Bronchial smooth muscle cell (primary cell): ENCODE measurements at places on chromosomes 3 and 15. TPM values are rescaled to one million over a fixed set of nuclear protein-coding genes. Genes with fewer than 3 reads are reported as not detected.

ERICH6 gene
- under 0.01 and 0.17 TPM in 2 replicates for total RNA-seq

BRPF1 gene
- total RNA-seq = 10.1 and 14.3 TPM in 2 replicates

APOD gene
- 1.2 and 1.3 TPM in 2 replicates for total RNA-seq

OR5K2 gene
- total RNA-seq = not detected in 2 replicates

FAM227B gene
- total RNA-seq = 3.8 and 5.8 TPM in 2 replicates

MESP1 gene
- 0.17 and 0.79 TPM in 2 replicates for total RNA-seq

CFAP91 gene
- 0.34 and 0.47 TPM in 2 replicates for total RNA-seq

GREM1 gene
- 66.7 and 213 TPM in 2 replicates for total RNA-seq

MYD88 gene
- 7.5 and 8.8 TPM in 2 replicates for total RNA-seq

IL20RB gene
- 0.47 and 2.3 TPM in 2 replicates for total RNA-seq

GABRR3 gene
- total RNA-seq = not detected in 2 replicates

KNG1 gene
- total RNA-seq = not detected in 2 replicates

GP9 gene
- not detected in 2 replicates for total RNA-seq
